ENCODE measurements at places on chromosomes 2 and 18.

- DNase-seq: peak; percentile 80
Observed at GRCh38 chr2:188978291-188979081, 4.3 kb downstream of the COL3A1 start.

DNA sequence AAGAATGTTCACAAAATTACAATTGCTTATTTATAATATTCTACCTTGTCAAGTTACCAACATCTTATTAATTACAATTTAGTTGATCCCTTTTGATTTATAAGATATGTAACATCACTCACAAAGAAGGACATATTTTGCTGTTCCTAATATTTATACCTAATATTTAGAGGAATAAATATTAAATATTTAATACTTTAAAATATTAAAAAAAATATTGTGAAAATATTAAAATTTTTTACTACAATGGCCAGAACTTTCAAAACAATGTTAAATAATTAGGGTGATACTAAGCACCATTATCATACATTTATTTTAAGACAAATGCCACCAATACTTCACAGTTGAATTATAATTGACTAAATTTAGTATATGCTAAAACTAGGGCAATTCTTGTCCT lies 254.7 kb downstream of the DLGAP1 start:
- no peak for DNase-seq

- DNase-seq: no peak
Observed at GRCh38 chr2:109722026-109722425, 72.1 kb upstream of the RGPD5 start.

DNA sequence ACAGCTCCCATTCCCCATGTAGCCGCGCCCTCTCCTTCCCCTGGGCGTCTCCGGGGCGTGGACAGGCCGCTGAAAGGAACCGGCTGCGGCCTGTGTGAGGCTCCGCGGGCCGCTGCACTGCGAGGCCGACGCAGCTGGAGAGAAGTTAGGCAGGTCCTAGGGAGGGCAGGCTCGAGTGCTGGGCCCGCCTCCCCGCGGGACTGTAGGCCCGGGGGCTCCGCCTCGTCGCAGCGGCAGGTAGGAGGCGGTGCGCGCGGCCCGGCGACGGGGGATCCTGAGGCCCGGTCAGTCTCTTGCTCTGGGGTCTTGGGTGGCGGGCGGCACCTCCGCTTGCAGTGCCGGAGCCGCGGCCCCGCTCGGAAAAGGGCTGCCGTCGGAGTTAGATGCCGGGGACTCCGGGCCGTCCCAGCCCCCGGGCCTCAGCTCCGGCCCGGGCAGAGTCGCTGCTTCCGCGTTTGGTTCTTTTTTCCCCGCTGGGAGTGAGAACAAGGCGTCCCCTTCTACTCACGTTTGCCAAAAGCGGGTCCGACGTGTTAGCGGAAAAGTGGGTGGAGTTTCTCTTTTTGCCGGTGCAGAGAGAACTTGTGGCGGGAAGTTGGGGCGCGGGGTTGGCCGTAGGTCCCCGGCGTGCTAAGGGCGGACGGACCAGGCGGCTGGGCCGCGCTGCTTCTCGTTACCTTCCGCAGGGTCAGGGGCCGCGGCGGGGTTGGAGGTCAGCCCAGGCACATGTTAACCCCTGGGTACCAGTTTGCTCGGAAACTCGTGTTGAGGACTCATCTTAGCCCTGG lies at the start of gene VRK2:
Gene VRK2 (plus strand): TSS at position 222 of the 788 bp plus-strand sequence. CDS start 2,026 bp downstream, outside the sequence.
- peak; percentile 71 for DNase-seq

DNA sequence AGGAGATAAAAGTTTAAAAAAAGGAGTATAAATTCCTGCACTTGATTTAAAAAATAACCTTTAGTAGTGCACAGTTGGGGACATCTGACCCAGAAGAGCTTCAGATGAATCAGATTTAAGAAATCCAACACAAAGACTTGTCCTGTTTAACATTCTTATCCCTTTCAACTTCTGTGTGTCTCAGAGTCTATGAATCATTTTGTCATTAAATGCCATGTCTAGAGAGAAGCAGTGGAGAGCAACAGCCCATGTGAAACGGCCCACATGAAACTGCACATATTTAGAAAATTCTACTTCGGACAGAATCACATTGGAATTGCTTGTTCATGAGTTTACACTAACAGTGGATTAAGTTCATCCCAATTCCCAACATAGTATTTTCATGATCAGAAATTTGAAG lies 278.6 kb downstream of the SLC8A1 start:
- no peak for DNase-seq

DNA sequence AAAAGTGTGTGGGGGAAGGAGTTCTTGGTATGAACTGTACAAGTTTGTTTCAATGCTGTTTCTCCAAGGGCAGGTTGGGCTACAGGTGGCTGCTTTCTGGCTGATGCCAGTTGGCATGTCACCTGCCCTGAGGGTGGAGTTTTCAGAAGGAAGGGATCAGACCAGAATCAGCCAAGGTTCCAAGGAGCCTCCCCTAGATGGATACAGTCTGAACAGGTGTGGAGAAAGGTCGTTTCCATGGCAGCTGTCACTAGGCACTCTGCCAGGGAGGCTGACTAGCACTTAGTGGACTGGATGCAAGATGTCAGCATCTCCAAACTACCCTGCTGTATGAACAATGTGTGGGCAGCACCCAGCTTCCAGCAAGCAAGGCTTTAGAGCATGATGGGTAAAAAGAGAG lies 444.4 kb upstream of the HNRNPA3 start:
- DNase-seq: no peak

DNA sequence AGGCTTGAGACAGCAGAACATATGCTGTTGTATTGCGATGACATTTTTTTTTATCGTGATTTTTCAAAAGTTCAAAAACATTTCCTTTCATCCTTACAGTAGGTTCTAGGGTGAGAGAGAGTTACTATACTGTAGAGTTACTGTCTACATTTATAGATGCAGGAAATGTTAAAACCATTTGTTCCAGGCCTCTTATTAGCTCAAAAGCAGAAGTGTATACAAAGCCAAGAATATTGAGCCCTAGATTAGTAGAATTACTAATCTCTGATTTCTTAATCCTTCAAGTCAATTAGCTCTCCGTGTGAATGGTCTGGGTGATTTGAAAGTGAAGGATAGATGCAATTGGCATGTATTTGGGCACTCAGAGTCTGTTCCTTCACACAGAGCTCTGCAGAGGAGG lies 73.1 kb downstream of the MAPRE2 start:
- DNase-seq: no peak

GRCh38 chr2:96535331-96535730 lies 1.2 kb upstream of the ARID5A start:
- no peak for DNase-seq

DNA sequence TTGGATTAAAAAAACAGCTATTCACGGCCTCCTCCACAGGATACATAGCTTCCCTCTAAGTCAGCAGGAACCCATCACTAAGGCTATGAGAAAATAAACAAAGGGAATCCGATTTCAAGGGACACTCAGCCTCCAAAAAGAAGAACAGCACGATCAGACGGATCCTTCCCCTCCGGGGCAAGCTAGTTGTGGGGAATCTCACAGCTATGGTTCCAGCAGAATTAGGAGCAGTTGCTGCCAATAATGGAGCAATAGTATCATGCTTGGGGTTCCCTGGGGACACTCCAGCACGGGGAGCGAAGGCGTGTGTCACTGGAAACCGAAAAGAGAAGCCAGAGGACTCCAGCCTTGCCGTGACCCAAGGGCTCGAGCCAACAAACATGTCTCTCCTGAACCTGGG lies 163.1 kb downstream of the TTC32 start:
- DNase-seq: no peak

DNA sequence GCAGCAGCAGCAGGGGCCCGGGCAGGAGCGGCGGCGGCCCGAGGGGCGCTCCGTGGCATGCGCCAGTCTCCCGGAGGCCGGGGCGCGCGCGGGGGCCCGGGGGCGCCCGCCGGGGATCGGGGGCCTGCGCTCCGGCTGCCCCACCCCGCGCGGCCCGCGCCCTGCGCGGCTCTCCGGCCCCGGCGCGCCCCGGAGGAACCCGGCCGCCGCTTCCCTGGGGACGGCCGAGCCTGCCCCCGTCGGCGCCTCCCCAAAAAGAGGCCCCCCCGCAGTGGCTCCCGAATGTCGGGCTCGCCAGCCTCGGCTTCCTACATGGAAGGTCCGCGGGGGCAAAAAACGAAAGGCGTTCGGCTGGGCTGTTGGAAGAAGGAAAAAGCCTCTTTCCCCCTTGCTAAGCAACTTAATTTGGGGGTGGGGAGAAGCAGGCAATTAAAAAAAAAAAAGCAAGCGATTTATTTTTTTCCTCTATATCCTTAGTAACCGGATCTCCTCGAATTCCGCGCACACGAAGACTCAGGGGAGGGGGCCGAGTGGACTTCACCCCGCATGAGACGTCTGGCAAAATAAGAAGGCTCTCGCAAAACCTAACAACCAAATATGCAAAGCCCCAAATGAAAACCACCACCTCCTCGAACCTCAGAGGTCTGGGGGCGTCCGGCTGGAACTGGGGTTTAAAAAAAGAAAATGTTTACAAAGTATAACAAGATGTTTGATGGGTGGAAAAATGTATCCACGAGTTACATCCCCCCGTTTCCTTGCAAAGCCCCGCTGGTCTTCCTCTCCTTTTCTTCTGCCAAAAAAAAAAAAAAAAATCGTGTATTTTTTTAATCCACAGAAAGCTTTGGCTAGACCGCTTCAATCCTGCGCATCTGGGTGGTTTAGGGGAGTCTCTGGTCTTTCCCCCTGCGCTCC lies at the start of gene SMAD7:
Gene SMAD7 (minus strand): TSS at position 430 of the 912 bp plus-strand sequence. CDS start 541 bp downstream, outside the sequence.
- no peak for DNase-seq

DNA sequence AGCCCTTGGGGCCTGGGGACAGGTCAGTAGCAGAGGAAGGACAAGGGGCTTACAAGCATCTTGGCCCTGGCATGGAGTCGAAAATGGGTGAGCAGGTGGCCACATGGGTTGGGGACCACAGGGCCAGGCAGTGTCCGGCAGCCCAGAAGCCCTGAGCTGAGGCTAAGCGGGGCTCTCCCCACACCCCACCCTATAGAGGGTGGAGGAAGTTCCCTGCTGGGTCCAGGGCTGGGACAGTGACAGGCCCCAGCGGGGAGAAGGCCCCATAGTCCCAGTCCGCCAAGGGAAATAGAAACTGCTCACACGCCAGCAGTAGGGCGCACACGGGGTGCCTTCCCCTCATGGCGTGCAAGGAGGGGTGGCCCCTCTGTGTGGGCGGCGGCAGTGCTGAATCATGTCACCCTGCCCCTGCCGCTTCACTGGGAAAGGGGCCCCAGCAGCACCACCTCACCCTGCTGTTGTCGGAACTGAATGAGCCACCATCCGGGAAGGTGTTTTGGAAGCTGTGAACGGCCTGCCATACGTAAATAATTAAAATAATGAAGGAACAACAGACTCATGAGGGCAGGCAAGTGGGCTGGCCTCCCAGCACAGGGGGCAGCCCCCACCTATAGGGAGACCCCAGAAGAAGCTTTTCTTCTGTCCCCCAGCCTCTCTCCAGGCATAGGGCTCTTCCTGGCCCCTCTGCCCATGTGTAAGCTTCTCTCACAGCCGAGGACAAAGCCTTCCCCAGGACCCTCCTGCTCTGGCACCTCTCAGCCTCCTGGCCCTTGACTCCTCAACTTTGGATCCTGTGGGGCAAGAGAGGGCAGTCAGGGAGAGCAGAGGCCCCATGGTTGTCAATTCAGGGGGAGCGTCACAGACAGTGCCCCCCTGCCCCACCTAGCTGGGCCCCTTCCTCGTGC lies 12.7 kb upstream of the DUSP2 start:
- DNase-seq: no peak

DNA sequence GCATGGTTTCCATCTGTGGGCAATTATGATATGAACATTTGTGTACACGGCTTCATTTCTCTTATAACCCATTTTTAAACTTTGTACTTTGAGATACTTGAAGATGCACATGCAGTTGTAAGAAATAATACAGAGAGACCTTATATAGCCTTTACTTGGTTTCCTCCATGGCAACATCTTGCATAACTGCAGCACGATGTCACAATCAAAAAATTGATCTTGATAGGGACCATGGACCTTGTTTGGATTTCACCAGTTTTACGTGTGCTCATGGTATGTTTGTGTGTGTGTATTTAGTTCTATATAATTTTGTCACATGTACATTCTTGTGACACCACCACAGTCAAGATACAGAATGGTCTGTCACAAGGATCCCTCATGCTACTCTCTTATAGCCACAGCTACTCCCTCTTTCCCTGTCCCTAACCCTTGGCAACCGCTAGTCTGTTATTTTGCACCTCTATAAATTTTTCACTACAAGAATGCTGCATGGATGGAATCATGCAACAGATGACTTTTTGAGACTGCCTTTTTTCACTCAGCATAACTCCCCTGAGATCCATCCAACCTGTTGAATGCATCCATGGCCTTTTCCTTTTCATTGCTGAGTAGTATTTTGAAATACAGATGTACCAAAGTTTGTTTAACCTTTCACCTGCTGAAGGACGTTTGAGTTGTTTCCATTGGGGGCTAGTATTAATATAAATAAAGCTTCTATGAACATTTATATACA lies 19.4 kb upstream of the MLPH start:
- DNase-seq: no peak

DNA sequence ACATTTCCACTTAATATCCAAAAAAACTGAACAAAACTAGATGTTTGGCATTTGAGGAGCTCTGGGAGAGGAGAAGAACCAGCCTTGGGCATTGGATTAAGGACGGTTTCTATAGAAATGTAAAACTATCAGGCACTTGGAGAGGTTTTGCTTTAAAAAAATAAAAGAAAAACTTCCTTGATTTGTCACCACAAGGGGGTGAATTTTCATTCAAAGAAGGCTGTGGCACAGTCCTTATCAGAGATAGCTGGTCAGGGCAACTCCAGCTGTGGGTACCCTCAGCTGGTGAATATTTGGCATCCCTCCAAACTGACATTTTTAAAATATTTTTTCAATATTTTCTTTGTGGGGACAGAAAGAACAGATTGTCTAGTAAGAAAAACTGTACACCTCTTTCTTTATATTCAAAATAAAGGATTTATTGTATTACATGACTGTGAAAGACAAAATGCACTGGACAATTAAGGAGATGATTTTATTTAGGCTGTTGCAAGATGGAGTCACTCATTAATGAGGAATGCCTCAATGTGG lies 46.1 kb upstream of the TBC1D8 start:
- DNase-seq: no peak

DNA sequence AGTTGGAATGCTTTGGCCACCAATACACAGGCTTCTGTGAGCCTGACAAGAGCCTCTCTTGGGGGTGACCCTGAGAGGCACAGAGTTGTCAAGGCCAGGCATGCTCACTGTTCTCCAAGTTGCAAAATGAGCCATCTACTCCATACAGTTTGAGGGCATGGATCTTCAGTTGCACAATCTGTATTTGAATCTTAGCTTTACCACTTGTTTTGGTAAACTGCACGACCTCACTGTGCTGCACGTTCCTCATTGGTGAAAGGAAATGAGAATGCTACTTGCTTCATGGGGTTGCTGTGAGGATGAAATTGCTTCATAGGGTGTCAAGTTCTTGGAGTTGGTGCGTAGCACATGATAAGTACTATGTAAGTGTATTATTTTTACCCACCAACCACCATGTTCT lies 12.0 kb upstream of the HAAO start:
- no peak for DNase-seq

DNA sequence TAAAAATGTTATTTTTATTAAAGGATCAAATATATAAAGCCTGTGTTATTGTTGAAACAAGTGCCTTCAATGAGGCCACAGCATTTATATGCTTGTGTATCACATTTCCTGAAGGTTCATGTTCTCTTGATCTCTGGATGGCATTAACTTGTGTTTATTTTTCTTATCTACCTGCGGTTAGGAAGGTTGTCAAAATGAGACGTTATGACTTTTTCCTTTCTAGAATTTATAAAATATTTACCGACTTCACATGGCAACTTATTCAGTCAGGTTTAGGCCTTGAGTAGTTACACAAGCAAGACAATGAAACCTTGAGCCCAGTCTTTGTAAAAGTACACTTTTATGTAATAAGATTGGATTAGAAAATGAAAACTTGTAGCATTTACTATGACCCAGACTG lies 196.4 kb upstream of the ACVR2A start:
- DNase-seq: no peak

GRCh38 chr18:50830544-50830943 lies 10.7 kb upstream of the MRO start:
- DNase-seq: no peak
